ENCODE measurements at places on chromosomes 6 and 20. TPM values are rescaled to one million over a fixed set of nuclear protein-coding genes. Genes with fewer than 3 reads are reported as not detected.

- no peak for DNase-seq
These were observed 117.5 kb downstream of the SOX4 start for GRCh38 chr6:21710908-21711627.

DNA sequence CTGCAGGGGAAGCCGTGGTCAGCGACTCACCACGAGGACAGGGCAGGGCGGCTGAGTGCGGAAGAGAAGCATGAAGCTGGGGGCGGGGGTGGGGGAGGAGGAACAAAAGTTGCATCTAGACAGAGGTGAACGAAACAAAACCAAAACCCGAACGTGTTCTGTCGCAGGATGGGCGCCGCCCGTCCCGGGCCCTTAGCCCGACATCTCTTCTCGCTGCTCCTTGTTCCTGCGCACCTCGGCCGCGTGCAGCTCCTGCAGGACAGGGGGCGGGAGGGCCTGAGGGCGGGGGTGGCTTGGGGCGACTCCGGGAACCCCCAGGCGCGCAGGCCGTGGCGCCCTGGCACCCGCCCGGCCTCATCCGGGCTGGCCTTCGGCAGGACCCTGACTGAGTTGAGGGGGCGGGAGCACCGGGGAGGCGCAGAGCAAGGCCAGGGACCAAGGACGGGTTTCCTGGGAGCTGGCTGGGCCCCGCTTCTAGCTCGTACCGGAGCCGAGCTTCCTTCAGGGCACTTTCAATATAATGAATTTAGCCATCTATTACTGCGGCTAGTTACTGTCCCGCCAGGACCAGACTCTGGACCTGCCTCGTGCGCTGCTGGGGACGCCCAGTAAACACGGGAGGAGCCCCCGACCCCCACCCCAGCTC lies 12.0 kb downstream of the STMN3 start:
- DNase-seq = no peak

DNA sequence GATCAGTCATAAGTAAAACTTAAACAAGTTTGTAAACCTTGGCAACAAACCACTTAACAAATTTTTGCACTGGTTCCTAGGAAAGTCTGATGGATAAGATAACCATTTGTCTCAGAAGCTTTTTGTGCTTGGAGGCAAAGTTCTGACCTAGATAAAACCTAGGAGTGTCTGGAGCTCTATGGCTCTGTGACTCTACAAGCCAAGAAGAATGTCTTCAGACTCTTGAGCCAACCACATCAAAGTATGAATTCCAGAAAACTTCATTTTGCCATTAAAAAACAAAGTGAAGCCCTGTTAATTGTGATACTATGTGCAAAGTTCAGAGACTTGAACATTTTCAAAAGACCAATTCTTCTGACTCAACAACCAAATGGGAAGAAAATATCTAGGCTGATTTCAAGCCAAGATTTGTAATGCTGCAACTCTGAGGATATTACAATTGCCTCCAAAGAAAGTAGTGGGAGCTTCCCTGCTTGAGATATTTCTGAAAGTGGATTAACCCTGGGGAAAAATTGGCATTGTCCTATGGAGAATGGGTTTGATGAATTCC lies 158.1 kb upstream of the FOXQ1 start:
- DNase-seq = no peak

The SLA2 gene
- 0.12 TPM for total RNA-seq

GRCh38 chr6:140344142-140344913 lies 969.9 kb upstream of the CITED2 start:
- DNase-seq = no peak

The C20orf141 gene
- not detected for total RNA-seq

DNA sequence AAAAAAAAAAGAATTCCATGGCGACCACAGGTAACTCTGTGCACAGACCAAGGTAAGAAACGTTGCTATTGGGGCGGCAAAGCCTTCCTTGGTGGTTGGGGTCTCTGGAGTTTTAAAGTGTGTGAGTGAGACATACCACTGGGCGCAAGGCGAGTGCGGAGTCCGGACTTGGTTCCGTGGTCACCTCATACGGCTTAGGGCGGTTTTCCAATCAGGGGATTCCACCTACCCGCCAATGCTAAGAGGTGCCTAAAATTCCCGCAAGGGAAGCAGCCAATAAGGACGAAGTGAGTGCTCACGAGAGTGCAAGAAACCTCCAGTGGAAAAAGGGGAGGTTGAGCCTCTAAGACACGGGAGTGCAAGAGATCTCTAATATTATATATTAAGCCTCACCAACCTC lies 68.6 kb upstream of the PRSS16 start:
- DNase-seq = no peak

DNA sequence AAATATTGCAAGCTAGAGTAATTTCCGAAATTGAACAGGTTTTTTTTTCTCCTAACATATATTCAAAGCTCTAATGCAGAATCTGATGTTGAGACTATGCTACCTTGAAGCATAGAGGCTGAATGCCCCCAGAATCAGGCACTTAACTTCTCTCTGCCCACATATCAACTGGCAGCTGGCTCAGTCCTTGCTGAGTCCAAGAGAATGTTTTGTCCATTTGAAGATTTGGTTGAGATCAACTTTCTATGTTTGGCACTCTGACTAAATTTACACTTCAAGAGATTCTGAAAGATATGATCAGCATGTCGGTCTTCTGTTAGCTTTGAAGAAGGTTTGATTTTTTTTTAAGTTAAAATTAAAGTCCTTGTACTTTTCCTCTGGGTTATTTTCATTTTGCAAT lies 1298.1 kb downstream of the EPHA7 start:
- no peak for DNase-seq

GRCh38 chr6:44828780-44829179 lies 441.3 kb downstream of the CDC5L start:
- DNase-seq = no peak

DNA sequence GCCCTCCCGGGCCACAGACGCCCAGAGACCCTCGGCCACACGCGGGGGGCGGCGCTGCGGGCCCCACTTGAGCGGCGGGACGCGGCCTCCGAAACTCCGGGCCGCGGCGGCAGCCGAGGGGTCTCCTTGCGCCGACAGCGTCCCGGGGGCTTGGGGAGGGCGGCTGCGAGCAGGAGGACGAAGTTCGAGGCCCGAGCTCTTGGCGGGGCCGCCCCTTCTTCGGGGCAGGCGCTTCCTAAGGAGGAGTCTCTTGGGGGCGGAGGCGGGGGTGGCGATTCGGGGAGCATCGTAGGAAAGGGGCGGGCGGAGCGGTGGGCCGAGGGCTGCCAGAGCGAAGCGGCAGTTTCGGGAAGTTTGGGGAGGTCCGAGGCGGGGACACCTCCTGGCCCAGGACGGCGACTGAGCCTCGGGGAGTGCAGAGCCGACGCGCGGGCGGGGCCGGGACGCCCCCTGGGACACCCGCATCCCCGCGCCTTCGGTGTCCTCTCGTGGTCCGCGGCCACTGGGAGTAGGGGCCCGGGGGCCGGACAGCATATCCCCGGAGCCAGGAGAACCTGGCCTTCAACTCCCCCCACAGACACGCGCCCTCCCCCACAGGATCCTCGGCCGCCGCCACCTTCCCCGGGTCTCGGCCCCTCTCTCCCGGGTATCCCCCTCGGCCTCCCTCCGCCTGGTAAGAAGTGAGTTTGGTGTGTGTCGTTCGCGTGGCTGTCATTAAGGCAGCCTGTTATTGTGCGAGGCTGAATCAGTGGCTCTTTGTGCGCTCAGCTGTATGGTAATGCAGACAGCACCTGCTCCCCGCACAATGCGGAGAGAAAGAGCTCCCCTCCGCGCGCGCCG lies 613 bp upstream of the DLL1 start:
- DNase-seq = no peak

The UST gene
- 6.1 TPM for total RNA-seq

The LY6G6F gene
- not detected for total RNA-seq

- DNase-seq = no peak
These were observed 71.7 kb downstream of the GRM4 start for GRCh38 chr6:34074064-34074742.

DNA sequence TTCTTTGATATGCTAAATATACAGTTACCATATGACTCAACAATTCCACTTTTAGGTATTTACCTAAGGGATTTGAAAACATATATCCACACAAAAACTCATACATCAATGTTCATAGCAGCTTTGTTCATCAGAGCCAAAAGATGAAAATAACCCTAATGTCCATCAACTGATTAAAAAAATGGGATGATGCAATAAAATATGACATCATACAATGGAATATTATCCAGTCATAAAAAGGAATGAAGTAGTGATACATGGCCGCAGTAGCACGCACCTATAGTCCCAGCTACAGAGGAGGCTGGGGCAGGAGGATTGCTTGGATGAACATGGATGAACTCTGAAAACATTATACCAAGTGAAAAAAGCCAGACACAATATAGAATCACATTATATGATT lies 101.4 kb upstream of the SIRPA start:
- no peak for DNase-seq

GRCh38 chr6:4313044-4313686 lies 177.8 kb upstream of the ECI2 start:
- DNase-seq = peak; percentile 49

DNA sequence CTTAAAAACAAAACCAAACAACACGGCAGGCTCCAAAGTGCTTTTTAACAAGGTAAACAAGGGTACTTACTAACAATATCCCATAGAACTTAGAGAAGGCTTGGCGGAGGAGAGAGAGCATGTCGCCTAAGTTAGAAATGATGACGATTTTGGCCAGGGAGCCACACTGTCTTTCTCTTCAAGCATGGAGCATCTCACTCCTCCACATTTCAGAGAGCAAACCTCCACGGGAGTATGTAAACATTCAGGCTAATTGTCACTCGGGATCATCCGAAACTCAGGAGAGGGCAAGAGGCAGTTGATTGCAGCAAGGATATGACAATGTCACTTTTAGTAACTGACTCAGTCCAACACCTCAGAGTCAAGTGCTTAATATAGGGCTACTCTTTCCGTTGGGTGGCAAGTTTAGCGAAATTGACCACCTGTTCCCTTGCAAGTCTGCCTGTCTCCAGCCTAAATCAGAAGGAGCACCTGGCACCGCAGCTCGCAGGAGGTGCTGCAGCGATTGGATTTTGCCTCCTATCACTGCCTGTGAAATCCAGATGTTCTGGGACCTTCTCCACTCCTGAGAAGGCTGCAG lies 65.8 kb upstream of the RPS6KA2 start:
- no peak for DNase-seq

GRCh38 chr20:5848711-5849505 lies 98.7 kb downstream of the SHLD1 start:
- no peak for DNase-seq

DNA sequence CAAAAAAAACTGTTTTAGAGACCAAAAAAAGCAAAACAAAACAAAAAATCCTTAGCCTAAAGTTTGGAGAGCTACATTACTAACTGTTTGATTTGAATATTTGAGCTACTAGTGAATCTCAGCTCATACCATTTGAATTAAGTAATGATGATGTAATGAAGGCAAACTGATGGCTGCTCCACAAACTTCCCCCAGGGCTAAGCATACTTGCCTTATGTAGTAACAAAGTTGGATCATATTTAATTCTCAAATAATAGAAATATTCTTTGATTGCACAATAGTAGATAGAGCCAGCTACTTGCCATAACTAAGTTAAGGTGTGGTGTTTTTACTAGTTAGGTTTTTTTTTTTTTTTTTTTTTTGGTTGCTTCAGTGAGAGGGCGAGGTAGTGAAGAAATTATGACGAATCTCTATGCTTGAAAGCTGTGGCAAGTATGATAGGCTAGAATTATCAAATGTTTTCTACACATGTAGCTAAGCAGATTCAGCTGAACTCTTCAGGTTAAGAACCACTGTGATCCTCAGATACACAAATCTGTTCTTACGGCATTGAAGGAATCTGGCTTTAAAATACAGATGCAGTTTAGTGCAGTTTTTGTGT lies 2.9 kb downstream of the RAB32 start:
- no peak for DNase-seq

- no peak for DNase-seq
These were observed 18.0 kb downstream of the STX7 start for GRCh38 chr6:132494954-132495353.

DNA sequence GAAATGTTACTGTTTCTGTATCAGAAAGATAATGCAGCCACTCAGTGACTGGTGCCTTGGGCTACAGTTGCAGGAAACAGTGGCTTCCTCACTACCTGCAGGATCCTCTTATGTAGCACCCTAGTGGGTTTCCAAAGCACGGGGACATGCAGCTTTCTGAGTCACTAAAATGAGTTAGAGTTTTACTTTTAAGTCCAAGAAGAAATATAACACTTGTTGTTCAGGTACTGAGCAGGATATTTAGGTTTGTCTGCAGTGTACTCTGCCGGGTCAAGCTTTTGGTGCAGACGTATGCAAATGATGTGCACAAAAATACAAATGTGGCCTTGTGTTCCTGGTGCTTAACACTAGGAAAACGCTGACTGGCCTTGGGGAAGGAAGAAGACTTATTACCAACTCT lies 22.0 kb downstream of the ACSS1 start:
- no peak for DNase-seq

All from HCT116 (cell line).